ENCODE measurements at places on chromosomes 11 and 22.

DNA sequence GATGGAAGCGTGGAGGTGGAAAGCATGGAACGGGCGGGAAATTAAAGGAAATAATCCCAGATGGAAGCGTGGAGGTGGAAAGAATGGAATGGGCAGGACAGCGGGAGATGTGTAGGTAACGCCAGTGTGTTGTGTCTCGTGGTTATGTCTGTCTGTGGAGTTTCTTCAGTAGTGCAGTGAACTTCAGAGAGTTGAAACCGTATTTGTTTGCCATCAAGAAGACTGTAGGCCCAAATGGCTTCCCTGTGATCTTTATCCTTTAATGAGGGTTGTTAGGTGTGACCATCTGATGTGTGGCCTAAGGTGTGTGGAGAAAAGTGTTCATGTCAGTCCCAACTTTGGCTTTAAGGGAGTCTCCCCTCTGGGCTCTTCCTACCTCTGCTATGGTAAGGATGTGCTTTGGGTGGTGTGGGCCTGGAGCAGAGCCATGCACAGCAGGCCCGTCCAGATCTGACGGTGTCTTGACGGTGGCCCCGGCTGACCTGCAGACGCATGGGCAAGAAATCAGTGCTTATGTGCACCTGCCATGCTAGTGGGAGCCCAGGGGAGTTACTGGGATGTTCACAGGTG, 39.6 kb downstream of the AP2A2 start:
- no peak for DNase-seq

- DNase-seq: no peak
These were observed 49.7 kb downstream of the GGTLC2 start for GRCh38 chr22:22694106-22694505.

DNA sequence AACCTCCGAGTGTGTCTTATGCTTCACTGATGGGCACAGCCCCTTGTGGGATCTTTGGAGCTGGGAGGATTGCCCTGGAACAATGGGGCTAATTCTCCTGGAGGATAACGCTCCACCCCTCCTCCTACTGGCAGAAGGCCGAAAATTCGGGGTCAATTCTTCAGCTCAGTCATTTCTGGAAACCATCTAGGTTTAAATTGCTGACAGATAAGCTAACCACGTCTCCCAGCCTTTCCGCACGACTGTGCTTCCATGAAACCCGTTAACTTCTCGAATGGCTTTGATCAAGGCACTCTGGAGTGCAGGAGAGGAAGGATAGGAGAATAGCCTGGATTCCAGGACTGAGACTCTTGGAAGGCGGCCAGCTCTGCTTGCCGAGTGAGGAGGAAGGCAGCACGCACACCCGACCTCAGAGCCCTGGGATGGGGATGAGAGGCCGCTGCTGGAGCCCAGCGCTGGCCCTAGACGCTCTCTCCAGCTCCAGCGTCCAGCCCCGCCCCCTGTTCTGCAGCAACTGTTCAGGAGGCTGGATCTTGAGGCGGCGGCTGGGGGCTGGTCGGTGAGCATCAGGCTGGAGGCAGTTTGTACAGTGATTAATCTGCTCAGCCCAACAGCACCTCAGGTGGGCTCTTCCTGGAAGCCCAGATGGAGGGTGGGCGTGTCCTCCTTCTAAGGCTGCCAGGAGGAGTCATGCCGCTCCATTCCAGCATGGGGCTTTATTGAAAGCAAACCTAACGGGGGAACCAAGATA, 176.7 kb upstream of the NCAM1 start:
- DNase-seq: no peak

DNA sequence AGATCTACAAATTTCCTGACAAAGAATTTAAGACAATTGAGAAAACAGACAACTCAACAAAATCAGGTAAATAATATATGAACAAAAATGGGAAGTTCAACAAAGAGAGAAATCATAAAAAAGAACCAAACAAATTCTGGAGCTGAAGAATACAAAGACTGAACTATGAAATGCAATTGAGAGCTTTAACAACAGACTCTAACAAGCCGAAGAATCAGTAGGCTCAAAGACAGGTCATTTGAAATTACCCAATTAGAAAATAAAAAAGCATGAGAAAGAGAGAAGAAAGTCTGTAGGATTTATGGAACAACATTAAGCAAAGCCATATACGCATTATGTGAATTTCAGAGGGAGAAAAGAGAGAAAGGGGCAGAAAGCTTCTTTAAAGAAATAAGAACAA, 72.8 kb downstream of the TBC1D22A start:
- no peak for DNase-seq

- DNase-seq: no peak
These were observed 38.3 kb upstream of the MMP7 start for GRCh38 chr11:102568851-102569250.

- DNase-seq: no peak
These were observed 115.6 kb downstream of the MN1 start for GRCh38 chr22:27685970-27686369.

DNA sequence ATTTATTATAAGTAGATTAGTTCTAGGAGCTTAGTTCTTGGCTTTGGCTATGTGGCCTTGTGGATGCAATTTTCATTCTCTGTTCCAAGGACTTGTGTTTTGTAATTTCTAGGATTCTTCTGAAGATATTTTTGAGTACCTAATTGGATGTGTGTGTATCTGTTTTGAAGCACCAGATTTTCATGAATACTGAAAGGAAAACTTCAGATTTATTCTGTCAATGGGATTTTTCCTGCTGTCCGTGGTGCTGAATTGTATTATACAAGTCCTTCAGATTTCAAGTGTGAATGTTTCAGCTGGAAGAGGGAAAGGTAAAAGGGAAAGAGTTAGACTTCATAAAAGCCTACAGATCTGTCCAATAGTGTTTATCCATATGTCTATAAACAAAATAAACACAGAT, 18.2 kb upstream of the SYN3 start:
- no peak for DNase-seq

DNA sequence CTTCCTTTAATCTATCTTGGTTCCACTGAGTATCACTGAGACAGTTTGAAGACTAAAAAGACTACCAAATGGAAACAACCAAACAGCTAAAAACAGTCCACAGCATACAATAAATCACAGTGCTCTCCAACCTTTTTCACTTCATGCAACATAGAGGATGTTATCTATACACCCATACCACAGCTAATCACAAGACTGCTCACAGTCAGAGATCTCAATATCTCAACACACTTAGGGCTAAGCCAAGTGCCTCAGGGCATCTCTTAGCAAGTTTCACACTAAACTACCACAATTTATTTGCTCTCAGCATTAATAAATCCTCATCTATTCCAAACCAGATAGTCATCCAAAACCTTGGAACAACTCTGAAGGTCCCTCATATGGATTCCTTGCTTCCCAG, 129.4 kb downstream of the SBF2 start:
- DNase-seq: no peak
